ENCODE measurements at places on chromosomes 12 and 14.

GRCh38 chr12:57096748-57097553 lies 8.0 kb downstream of the NAB2 start:
- no peak for DNase-seq

- peak; percentile 61 for DNase-seq
Measured at GRCh38 chr14:89767861-89768268, 186.7 kb downstream of the EFCAB11 start.

DNA sequence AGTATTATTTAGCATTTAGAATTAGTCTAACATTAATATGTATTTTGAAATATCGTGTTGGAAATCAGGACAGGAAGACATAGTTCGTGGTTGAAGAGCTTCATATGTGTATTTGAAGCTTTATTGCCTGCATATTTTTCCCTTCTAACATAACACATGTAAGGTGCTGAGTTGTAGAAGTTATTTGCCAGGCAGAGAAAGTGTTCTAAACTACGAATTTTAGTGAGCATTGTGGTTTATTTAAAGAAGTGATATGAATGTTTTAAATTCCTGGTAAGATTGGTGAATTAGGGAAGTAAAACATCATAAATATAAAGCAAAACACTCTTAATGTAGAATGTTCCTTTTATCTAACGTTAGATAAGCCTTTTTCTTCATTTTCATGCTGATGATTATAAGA lies 2.5 kb downstream of the RASSF3 start:
- no peak for DNase-seq

- no peak for DNase-seq
Measured at GRCh38 chr12:93065896-93066295, 136.8 kb upstream of the EEA1 start.

GRCh38 chr14:78872837-78873236 lies 702.7 kb downstream of the NRXN3 start:
- no peak for DNase-seq

DNA sequence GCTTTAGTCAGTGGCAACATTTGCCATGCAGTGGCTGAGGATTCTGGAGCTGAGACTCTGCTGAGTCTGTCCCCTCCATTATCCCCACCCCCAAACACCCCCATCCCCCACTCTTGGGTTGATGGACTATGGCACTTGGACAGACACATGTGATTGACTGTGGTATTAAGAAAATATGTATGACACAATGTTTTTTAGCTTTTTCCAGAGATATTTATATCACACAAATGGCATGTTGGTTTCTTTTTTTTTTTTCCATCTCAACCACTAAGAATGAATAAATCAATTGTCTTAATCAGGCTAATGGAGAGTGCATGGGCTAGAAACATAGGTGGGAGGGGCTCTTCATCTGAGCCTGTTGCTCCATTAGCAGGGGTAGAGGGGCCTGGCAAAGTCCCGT lies 30.7 kb upstream of the MAP1LC3B2 start:
- DNase-seq: peak; percentile 69

DNA sequence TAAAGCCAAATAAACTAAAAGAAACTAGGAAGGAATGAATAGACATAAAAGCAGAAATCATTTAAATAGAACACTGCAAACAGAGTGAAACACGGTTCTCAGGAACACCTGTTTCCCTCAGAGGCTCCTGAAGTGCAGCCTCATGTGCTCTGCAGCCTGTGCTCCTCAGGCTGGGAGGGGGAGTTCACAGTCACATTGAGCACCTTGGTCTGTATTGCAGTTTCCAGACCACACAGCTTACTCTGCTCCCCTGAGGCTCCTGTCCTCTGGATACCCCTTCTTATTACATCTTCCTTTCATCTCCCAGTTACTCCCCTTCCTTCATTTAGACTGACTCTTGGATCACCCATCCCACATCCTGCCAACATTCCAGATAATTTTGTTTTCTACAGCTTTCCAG lies 49.7 kb upstream of the DCD start:
- no peak for DNase-seq
